GM13977 (cell line): ENCODE measurements at places on chromosomes 16 and 17.

- no peak for DNase-seq
These were observed 3.9 kb downstream of the ZNF750 start for GRCh38 chr17:82835766-82836512.

GRCh38 chr17:19339341-19339815 lies 23.1 kb downstream of the B9D1 start:
- DNase-seq: no peak

GRCh38 chr17:21039839-21040575 lies 2.8 kb downstream of the USP22 start:
- no peak for DNase-seq

- no peak for DNase-seq
These were observed 2.8 kb downstream of the MED13 start for GRCh38 chr17:62062302-62062701.
